ENCODE measurements at places on chromosomes 7 and 10.
A peak's percentile ranks its signal among the peaks of the same experiment; 100 is the strongest.

DNA sequence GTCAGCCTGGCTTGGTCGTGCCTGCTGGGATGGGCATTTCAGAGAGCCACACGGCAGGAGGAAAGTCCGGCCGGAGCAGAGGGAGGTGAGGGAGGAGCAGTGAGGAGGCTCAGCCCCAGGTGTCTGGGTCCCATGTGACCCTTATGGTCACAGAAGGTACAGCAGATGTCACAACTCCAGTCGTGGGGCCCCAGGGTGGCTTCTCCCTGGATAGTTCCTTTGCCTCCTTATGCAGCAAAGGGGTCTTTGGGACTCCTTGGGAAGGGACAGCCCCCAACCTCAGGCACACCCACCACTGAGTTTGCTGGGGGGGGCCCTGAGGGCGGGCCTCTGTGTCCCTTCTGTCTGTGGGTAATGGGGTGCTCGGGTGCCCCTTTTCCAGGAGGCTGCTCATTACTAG is 19.6 kb upstream of the PRKAG2 start:
- DNase-seq: no peak

GRCh38 chr7:19463581-19463980 is 245.3 kb downstream of the POLR1F start:
- DNase-seq: no peak

GRCh38 chr7:136148920-136149319 is 171.8 kb upstream of the MTPN start:
- no peak for DNase-seq

GRCh38 chr7:34454381-34454780 is 203.6 kb upstream of the NPSR1 start:
- no peak for DNase-seq

DNA sequence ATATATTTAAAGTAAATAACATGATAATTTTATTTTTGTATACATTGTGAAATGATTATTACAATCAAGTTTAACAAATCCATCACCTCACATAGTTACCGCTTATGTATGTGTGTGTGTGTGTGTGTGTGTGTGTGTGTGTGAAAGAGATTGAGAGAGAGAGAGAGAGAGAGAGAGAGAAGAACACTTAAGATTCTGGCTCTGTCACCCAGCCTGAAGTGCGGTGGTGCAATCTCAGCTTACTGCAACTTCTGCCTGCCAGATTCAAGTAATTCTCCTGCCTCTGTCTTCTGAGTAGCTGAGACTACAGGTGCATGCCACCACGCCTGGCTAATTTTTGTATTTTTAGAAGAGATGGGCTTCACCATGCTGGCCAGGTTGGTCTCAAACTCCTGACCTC is 17.8 kb downstream of the LYZL1 start:
- no peak for DNase-seq

- DNase-seq: no peak
Observed at GRCh38 chr10:95559471-95559870, 1.7 kb downstream of the SORBS1 start.

DNA sequence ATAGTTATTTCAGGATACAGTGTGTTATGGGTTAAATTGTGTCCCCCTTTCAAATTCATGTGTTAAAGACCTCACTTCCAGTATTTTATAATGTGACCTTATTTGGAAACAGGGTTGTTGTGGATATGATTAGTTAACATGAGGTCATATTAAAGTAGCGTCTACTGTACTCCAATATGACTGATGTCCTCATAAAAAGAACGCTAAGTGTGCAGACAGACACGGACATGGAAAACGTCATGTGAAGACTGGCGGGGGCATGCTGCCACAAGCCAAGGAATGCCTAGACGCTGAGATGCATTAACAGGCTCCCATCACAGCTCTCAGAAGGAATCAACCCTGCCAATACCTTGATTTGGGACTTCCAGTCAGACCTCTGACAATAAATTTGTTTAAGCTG is 1.5 kb upstream of the WDR37 start:
- no peak for DNase-seq

GRCh38 chr7:151660141-151660540 is 140.4 kb upstream of the RHEB start:
- no peak for DNase-seq

GRCh38 chr10:97731346-97732051 is 5.4 kb upstream of the ZFYVE27 start:
- peak; percentile 34 for DNase-seq

- DNase-seq: peak; percentile 43
Observed at GRCh38 chr7:3683546-3684539, 382.8 kb downstream of the SDK1 start.

- DNase-seq: no peak
Observed at GRCh38 chr7:87445897-87446296, 29.6 kb downstream of the ABCB4 start.

DNA sequence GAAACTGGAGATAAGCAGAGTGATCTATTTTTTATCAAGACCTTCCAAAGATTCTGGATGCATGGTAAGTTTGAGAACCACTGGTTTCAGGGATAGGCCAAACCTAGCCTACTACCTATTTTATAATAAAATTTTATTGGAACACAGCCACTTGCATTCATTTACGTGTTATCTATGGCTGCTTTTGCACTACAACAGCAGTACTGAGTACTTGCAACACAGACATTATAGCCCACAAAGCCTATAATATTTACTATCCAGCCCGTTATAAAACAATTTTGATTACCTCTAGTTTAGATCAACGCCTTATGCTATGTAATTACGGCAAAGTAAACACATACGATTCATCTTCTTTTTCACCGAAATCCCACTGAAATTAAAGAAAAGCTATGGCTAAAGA is 18.4 kb downstream of the STEAP1 start:
- no peak for DNase-seq

DNA sequence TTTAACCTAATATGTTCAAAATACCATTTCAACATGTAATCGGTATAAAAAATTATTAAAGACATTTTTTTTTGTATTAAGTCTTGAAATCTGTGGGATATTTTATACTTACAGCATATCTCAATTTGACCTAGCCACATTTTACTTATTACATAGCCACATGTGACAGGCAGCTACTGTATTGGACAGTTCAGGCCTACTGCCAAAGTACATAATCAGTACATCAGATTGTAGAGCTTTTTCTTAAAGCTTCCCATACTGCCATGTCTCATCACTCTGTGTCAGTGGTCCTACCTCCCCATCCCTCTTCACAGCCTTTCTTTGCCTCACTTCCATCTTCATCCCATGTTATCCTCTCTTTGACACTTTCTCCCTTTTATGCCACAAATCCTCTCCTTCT is 43.0 kb downstream of the LOXL4 start:
- no peak for DNase-seq

GRCh38 chr7:48390388-48391327 is 219.4 kb downstream of the ABCA13 start:
- no peak for DNase-seq

DNA sequence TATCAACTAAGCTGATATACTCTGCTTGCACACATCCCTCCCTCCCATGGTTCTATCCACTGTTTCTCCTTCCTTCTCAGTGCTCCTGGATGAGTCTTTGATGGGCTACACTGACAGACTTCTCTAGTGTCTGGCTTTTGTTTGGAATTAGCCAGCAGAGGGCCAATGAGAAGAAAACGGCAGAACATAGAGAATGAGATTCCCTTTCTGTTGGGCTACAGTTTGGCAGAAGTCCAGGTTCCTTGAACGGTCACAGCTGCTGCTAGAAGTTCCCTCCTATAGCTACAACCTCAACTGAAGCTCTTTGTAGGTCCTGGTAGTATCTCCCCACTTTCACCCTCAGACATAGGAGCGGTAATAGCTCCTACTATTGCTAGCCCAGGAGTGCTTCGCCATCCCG is 251.1 kb upstream of the LRRN3 start:
- no peak for DNase-seq

DNA sequence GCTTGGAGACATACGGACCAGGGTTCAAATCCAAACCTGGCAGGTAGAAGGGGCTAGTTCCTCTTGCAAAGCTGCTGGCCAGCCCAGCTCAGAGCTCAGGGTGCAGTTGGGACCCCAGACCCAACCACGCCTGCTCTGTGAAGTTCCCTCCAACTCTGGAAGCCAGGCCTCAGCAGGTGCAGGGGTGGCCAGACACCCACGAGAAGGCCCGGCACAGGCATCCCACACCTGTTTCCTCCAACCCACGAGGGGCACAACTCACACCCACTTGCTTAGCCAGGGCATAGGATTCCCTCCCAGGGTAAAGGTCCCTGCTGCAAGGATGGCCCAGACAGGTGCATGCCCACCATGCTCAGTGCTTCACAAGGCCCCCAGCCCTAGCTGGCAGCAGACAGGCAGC is 262.4 kb downstream of the GRID1 start:
- no peak for DNase-seq

- DNase-seq: peak; percentile 79
Observed at GRCh38 chr7:84194484-84195271, at the start of gene SEMA3A. Gene SEMA3A (minus strand): TSS chr7:84194789. CDS start chr7:84194586, 203 bp downstream.

DNA sequence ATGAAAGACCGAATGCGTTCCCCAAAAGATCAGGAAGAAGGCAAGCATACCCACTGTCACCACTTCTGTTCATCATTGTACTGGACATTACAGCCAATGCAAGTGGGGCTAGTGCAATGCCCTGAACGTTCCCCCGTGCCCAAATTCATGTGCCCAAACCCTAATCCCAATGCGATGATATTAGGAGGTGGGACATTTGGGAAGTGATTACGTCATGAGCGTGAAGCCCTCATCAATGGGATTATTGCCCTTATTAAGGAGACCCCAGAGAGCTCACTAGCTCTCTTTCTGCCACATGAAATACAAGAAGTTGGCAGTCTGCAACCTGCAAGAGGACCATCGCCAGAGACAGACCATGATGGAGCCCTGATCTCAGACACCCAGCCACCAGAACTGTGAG is 511.4 kb upstream of the TPK1 start:
- DNase-seq: no peak

GRCh38 chr7:30171766-30172447 is 37.1 kb downstream of the MTURN start:
- no peak for DNase-seq

DNA sequence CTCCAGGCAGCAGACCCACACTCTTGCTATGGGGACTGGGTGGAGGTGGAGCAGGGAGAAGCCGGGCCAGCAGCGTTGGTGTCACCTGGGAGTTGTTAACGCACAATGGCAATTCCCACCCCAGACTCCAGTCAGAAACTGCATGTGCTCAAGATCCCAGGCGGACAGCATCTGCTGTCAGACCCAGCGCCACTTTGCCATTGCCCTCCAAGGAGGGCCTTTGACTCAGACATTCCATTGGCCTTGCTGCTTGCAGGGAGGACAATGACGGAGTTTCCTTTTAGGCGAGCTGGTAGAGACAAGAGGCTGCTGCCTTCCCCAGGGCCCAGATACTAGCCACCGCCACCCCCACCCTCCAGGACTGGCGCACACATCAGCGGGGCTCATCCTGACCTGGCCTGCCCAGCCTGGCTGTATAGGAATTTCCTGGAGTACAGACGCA is 34.5 kb downstream of the ZNF775 start:
- DNase-seq: no peak

DNA sequence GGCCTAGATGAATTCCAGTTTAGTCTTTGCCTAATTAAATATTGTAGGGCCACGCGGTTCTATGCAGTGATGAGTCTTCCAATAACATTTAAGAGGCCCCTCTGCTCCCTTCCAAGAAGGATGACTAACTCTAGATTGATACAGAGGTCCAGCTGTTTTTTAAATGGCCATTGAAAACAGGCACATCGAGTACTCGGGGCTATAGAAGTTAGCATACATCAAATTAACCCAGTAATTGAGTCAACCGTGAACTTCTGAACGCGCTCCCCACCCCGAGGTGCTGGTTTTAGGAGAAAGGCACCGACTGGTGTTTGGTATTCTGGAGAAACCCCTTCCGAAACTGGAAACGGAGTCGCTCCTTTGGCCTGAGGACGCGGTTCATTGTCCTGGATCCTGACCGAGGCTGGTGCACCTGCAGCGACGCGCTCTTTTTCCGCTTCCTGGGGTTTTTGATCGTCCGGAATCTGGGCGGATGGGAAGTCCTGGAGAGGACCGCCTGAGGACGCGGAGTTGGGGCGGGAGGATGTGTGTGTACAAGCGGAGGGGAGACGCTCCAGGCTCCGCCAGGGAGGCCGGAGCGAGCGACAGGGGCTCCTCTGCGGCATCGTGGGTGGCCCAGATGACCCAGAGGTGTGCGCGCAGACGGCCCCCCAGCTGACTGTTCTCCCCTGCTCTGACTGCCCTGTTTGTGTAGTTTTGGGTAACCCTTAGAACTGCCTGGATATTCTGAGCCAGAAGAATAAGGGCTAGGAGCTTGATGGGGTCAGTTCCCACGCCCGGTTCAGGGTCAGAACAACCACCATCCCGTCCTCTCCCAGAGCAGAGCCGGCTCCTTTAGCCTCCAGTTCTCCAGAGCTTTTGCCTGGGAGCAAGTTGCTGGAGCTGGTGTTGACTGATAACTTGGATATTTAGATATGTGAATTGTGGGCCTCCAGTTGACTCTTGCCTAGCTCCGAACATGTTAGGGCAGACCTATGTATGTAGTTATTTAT is 711 bp downstream of the FAM221A start:
- peak; percentile 77 for DNase-seq

GRCh38 chr7:33457039-33457438 is 327.7 kb downstream of the BBS9 start:
- DNase-seq: no peak

DNA sequence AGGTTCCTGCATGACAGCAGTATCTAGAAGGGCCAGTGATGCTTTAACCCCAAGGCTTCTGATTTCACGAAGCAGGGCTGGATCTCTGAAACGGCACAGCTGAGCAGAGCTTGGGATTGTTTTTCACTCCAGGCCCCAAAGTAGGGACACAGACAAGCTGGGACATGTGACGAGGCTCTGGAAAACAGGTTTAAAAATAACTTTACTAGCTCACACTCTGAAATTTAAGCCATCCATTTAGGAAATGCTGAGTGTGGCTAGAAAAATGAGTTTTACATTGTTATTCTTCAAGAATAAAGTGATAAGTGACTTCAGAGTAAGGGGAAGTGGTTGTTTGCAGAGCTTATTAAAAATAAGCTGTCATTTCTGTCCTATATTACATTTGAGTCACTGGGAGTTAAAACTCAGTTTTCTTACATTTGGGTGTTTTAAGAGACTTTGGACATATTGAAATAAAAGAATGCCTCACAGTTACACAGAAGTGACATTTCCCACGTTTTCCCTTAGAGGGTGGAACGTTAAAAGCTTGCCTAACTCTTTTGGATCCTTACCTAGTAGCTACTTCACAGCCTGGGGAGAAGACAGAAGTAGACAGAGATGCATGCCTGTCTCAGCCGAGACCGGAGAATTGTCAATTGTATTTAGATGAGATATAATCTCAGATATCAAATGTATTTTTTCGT is 107.8 kb downstream of the GALNT17 start:
- no peak for DNase-seq

GRCh38 chr7:22277375-22277774 is 79.6 kb downstream of the RAPGEF5 start:
- DNase-seq: no peak
